ENCODE measurements at places on chromosomes 7 and 10. TPM values are rescaled to one million over a fixed set of nuclear protein-coding genes. Genes with fewer than 3 reads are reported as not detected.

PILRB gene
- total RNA-seq: 67.8 TPM

SLC18A3 gene
- total RNA-seq: not detected

CNPY4 gene
- total RNA-seq: 27.3 TPM

NXPH1 gene
- total RNA-seq: not detected

PPP1R3A gene
- total RNA-seq: not detected

HMX2 gene
- total RNA-seq: not detected

CRTAC1 gene
- not detected for total RNA-seq

GPR15LG gene
- total RNA-seq: not detected

CDC14C gene
- not detected for total RNA-seq

CACNA2D1 gene
- total RNA-seq: 0.28 TPM

GPNMB gene
- total RNA-seq: 0.82 TPM

HIPK2 gene
- 21.4 TPM for total RNA-seq

GRM3 gene
- total RNA-seq: not detected

CYP26C1 gene
- total RNA-seq: 0.05 TPM

RP9 gene
- 11.3 TPM for total RNA-seq

PRPS1L1 gene
- not detected for total RNA-seq

PRKG1 gene
- total RNA-seq: not detected

ABCA13 gene
- total RNA-seq: 0.05 TPM

UTF1 gene
- total RNA-seq: not detected

KIAA1549 gene
- total RNA-seq: 1.1 TPM

MKRN1 gene
- total RNA-seq: 75.5 TPM

ZNF853 gene
- total RNA-seq: 1.3 TPM

CALCR gene
- total RNA-seq: not detected

A1CF gene
- total RNA-seq: not detected

PLXNA4 gene
- total RNA-seq: 1.6 TPM

BTBD16 gene
- total RNA-seq: not detected

SUGCT gene
- 0.61 TPM for total RNA-seq

UPK3BL2 gene
- 11.6 TPM for total RNA-seq

TAS2R38 gene
- total RNA-seq: not detected

POM121 gene
- total RNA-seq: 67.1 TPM
